Stimulated activated naive CD8-positive, alpha-beta T cell treated with anti-CD3 and anti-CD28 coated beads, Interleukin-15, Interleukin-2, amounts not matched to agents 100 U/mL and 50 U/mL, for 24 hours (primary cell): ENCODE measurements at places on chromosomes 2 and 18.

DNA sequence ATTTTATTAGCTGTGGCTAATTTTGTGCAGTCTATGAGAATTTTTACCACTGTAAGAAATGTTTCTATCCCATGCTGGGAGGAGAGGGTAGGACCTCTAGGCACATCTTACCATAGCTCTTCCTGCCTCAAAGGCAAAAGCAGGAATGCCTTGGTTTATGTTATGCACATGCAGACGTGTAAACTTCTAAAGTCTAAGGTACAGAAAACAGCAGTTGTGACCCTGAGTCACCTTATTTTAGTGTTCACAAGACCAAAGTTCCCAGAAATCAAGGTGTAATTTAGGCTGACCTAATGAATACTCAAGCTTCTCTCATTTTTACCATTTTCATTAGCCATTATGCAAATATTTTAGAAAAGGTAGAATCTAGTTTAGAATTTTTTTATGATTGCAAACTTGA, 15.4 kb upstream of the WIPF1 start:
- DNase-seq = no peak

DNA sequence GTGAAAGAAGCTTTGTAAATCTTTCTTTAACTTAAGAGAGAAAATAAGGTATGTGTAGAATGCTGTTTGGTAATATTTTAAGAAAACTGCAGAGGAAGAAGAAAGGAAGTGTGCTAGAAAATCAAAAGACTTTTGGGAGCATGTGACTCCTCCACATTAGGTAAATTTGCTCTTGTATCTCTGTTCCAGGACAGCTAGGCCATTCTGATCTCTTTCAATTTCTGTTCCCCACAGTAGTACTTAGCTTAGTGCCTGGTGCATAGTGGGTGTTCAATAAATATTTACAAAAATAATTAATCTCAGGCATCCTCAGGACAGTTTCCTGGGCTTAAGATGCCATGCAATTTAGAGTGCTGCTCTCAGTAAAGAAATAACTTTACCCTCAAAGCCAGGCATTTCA, 105.0 kb downstream of the GPD2 start:
- DNase-seq = no peak

DNA sequence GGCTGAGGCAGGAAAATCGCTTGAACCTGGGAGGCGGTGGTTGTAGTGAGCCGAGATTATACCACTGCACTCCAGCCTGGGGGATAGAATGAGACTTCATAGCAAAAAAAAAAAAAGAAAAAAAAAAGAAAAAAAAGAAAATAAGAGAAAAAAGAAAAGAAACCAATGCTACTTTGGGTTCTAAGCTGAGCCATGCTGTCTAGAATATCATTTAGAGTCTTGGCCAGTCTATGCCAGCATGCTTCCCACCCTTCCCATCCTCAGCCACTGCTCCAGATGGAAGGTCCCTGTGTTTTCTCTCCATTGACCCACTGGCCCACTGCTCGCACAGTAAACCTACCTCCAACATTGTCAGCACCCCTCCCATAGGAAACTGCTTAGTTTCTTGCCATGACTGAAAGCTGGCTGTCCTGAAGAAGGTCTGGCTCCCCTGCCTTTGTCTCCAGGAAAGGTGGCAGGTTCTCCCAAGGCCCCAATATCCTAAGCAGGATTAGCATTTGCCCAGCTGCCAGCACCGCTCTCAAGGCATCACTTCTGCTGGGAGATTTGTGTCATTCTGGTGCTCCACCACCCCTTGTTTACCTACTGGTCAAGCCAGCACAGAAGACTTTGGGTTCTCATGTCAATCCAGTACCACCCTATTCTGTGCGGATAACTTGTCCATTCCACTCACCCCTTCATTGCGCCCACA, 47.3 kb upstream of the PAPOLG start:
- DNase-seq = no peak

DNA sequence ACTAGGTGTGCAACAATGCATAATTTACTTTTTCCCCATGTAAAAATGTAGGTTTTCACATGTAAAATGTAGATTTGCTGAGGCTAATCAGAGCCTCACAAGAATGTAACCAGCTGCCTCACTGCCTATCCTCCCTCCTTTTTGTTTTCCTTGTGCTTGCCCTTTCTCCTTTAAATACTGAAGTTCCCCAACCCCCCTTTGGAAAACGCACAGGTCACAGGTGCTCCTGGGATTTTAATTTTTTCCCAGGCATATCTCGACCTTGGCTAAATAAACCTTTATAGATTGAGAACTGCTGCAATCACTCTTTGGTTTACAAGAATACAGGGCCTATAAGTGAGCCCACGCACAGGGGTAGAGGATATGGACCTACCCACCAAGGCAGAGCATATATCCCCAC, 77.2 kb upstream of the TTN start:
- no peak for DNase-seq

- DNase-seq = no peak
Observed at GRCh38 chr2:219987830-219988229, 360.4 kb downstream of the SLC4A3 start.
